Placental epithelial cell (primary cell): ENCODE measurements at places on chromosomes 16 and 17. TPM values are rescaled to one million over a fixed set of nuclear protein-coding genes. Genes with fewer than 3 reads are reported as not detected.

TMC7 gene
- total RNA-seq: 0.33 and 0.39 TPM in 2 replicates

PYY gene
- not detected in 2 replicates for total RNA-seq

CD19 gene
- not detected in 2 replicates for total RNA-seq

OR2C1 gene
- under 0.01 and 0.43 TPM in 2 replicates for total RNA-seq

KRTAP4-6 gene
- total RNA-seq: not detected in 2 replicates

GSDMA gene
- total RNA-seq: 0.33 TPM in 1 of 2 replicates, not detected in the other

VAT1L gene
- total RNA-seq: under 0.01 TPM in 1 of 2 replicates, not detected in the other

DCTPP1 gene
- total RNA-seq: 13.0 and 15.4 TPM in 2 replicates

KRTAP1-5 gene
- not detected in 2 replicates for total RNA-seq

NIP7 gene
- 14.5 and 17.9 TPM in 2 replicates for total RNA-seq

EPOP gene
- 2.4 and 6.2 TPM in 2 replicates for total RNA-seq

ADAMTS18 gene
- not detected in 2 replicates for total RNA-seq

DHRS7C gene
- not detected in 2 replicates for total RNA-seq

HP gene
- total RNA-seq: not detected in 2 replicates

SLC16A6 gene
- total RNA-seq: under 0.01 TPM in 1 of 2 replicates, not detected in the other

SCGB1C2 gene
- total RNA-seq: not detected in 2 replicates

SLC6A2 gene
- total RNA-seq: under 0.01 TPM in 1 of 2 replicates, not detected in the other

CES5A gene
- not detected in 2 replicates for total RNA-seq

C1QTNF1 gene
- total RNA-seq: 3.1 TPM in 2 replicates
